ENCODE measurements at places on chromosomes 5 and 9.

DNA sequence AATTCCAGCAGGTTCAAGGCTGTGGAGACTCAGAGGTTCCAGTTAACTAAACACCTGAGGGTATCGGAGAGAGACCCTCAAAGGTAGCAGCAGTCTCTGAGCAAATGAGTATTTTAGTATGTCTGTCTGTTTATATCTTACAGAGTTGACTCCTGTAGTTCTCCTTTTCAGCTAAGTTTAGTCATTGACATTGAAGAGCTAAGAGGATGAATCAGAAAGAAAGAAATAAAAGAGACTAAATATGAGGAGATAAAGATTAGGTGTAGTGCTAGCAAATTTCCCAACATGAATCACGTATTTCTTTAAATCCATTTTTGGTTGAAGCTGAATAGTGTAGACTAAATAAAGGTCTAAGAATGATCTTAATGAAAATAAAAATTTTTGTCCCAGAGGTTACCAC is 474.0 kb upstream of the RGMB start:
- DNase-seq: no peak

- DNase-seq: no peak
These were observed 108.7 kb downstream of the HSD17B3 start for GRCh38 chr9:96193236-96193755.

DNA sequence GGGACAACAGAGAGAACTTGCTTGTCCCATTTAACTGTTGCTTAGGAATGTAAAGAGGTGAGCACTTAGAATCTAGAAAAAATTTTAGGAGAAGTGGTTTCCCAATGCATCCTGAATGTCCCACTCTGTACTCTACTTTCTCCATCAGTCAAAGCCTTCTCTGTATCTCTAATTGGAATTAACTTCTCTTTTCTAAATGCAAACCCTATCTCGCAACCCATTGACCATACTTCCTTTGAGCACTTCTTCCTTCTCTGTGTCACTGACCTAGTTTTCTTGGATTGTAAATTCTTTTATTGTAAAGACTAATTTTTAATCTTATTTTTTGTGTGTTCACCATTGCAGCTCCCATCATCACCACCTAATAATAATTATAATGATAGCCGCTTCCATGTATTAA is 33.3 kb downstream of the ADRB2 start:
- no peak for DNase-seq

DNA sequence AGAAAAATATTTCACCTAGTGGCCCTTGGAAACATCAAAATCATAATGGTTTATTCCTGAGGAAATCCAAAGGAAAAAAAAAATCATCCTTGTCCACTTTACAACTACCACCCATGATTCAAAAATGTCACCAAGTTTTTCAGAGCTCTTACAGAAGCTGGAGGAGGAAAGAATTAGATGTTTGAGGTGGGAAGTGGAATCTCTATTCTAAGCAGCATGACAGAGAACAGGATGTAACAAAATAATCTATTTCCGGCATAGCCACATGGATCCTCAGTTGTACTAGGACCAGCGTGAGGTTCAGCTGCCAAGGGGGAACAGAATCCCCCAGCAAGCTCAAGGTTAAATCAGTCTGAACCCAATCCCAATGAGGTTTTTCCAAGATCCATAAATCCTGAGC is 40.2 kb downstream of the FBXW11 start:
- no peak for DNase-seq
